Fibroblast of upper back skin (primary cell): ENCODE measurements at places on chromosomes 12 and 14.

DNA sequence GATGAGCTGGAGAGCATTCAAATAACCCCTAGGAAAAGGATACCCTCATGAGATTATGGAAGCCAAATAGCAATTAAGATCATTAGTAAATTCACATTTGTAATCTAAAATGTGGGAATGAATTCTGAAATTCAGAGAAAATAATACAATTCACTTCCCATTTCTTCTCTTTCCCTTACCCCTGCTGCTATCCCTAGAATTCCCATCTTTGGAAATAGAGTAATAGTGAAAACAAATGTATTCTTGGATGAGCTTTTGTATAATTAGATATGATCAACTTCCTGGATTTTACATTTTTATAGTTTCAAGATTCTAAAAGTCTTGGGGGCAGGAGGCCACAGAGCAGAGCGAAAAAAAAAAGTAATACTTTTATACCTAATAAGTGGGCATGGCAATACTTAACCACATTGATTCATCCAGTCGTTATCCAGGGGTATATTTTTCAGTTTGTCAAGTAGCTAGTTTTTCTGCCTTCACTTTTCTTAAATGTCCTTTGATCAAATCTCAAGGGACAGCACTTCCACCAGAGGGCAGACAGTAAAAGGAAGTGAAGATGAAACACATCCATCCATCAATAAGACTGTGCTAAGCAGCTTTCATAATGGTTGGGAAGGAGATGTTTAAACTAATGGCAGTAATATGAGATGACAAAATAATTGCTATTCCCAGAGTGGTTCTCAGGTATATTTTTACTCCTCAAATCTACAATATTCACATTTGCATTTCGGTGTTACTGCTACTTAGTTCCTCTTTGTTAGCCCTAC, 401.3 kb downstream of the DIO2 start:
- peak; percentile 16 for DNase-seq

DNA sequence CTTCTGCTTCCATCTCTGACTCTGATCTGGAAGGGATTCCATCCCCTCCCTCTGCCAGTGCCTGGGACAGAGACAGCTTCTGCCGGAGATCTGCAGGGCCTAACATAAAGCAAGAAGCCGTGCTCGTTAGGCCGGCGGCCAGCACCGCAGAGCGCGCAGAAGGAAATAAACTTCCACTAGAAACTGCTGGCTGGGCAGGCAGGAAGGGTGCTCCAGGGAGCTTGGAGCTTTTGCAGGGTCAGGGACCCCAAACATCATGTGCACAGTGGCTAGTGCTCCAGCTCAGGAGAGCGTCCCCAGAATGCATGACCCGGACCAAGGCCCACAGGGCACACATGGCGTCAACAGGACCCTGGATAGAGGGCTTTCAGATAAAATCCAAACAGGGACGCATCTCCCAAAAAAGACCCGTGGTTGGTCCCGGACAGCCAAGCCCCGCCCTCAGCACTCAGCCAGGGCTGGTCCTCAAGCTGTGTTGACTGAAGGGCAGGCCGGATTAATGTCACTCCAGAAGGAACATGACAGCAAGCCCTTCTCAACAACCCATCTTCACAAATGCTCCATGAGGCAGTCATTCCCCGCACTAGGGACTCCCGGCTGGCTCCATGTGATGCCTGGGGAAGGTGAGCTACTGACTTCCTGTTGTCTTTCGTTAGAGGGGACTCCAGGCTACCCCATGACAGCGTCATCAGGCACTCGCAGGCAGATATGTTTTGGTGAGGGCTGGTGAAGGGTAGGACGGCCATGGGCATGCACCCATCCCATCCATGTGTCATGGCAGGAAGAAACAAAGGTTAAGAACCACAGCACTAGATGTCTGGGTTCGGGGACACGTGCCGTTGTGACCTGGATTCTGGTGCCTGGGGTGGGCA, 121.5 kb downstream of the CALM1 start:
- DNase-seq, result no peak

GRCh38 chr12:67504026-67504425, 144.5 kb upstream of the DYRK2 start:
- no peak for DNase-seq

DNA sequence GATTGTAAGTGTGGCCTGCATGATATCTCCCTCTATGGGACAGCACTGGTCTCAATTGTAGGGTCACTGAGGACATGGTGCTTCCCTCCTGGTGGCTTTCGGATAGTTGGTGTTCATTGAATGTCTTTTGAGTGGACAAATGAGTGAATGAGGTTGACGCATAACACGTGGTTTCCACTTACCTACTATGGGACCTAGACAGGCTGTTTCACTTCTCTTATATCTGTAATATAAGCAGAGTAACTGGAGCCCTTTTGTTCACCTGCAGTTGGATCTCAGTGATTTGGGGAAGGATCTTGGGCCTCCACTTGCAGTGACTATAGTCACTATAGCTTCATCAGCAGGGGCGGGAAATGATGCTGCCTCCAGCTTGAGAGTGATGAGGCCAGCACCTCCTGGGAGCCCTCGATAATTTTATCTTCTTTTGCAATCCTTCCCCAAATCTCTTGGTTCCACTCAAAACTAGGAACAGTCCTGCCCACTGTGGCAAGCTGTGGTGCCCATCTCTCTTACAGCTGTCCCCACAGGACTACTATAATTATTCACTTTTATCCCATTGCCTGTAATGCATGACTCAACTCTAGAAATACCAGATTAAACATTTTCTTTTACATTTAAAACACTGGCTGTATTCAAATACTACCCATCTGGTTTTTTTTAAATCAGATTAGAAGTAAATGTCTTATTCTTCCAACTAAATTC, 242.9 kb downstream of the CHST11 start:
- peak; percentile 33 for DNase-seq

DNA sequence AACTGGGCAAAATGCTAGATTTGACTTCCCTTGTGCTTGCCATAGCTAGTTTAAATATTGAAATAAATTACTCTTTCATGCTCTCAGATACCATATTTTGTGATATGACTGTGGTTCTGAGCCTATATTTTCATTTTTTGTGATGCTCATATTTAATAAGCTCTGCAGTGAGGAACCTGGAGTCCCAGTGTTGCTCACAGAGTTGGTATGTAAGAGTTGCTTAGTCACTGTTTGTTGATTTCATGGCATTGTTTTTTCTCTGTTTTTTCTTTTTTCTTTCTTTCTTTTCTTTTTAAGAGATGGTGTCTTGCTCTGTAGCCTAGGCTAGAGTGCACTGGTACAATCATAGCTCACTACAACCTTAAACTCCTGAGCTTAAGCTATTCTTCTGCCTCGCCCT, 750.5 kb upstream of the TMEM132C start:
- DNase-seq, result peak; percentile 32

DNA sequence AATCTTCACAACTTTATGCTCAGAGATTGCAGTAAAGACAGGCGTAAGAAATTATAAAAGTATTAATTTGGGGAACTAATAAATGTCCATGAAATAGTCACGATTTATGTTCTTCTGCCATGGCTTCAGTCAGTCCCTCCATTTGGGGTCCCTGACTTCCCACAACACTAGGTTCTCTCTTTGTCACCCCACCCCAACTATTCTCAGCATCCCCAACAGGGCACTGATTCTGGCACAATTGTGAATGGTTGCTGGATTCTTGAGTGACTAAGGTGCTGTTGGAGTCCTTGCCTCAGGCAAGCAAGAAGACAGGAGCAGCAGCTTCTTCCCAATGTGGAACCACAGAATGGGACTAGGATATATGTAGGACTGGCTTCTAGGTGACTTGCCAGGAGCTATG, 15.3 kb downstream of the KRT76 start:
- DNase-seq, result no peak

- DNase-seq, result no peak
These were observed 24.7 kb upstream of the DNAAF2 start for GRCh38 chr14:49659526-49660455.

- no peak for DNase-seq
These were observed 199.9 kb downstream of the STXBP6 start for GRCh38 chr14:24850072-24850471.

- no peak for DNase-seq
These were observed 258.3 kb downstream of the FOXN3 start for GRCh38 chr14:89158701-89159100.

DNA sequence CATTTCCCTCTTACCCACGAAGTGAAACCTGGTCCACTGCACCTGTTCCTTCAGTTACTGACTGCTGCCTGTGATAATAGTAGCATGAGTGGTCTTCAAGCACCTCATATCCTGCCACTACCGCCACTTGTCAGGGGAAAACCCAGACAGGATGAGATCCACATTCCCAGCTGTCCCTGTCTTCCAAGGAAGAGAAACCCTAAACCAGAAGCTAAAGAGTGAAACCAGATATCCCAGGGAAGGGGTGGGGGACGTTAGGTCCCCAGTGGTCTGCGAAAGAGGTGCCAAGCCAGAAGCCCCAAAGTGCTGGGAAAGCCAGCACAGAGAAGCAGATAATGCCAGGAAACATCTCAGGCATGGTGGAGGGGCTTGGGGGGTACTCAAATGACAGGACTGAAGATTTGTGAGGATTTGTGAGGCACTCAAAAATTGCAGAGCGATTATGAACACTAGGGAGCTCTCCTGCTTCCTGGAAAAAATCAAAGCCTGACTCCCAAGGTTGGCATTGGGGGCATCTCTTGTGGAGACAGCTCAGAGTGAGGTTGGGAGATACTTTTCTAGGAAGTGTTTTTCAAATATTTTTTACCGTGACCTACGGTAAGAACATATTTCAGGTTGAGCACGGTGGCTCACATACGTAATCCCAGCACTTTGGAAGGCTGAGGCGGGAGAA, 77.9 kb downstream of the TMEM30B start:
- DNase-seq, result no peak

- DNase-seq, result peak; percentile 80
These were observed 77.1 kb upstream of the ACTN1 start for GRCh38 chr14:69055999-69056788.

GRCh38 chr12:132074216-132074615, 69.9 kb downstream of the DDX51 start:
- DNase-seq, result no peak

- DNase-seq, result peak; percentile 63
These were observed 594 bp downstream of the ZCCHC8 start for GRCh38 chr12:122499991-122500684.

DNA sequence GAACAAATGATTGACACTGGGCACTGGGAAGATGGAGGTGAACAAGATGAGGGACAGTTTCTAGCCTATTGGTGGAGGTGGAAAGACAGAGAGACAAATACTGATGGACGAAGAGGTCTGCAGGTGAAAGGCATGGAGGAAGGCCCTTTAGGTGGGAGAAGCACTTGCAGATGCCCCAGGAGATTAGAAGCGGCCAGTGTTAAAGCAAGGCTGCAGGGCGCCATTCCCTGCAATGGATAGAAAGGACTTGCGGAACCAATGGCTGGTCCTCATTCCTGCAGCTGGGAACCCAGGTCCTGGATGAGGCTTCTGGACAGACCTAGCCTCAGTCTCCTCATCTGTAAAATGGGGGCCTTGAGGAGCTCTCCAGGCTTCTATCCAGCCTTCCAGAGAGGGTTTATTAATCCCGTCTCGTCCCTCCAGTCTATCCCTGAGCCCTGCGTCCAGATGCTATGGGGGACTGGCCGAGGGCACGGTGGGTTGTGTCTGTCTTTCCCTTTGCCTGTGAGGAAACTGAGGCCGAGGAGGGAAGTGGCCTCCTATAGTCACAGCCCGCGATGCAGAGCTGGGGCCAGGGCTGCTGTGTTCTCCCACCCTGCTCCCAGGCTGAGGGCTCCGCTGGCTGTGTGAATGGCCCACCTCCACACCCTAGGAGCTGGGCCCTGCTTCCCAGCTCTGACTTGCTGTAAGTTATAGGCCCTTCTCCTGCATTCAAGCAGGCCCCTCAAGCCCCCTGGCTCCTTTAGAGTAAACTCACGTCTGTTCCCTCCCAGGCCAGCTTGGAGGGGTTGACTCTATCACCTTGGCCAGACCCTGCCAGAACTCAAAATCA, 33.0 kb downstream of the CYP46A1 start:
- DNase-seq, result no peak

DNA sequence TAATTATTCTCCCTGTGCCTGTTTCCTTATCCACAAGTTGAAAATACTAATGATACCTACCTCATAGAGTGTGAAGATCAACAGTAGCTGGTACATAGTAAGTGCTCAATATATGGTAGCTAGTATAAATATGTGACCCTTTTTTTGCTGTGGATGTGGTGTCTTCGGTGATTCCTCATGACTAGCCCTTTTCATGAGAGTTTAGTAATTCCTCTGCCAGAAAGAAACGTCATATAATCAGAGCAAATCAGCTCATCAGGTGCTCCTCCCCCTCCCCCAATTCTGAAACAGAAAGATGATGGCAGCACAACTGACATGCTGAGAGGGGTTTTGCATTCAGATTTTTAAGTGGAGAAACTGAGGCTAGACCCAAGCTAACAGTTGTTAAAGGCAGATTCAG, 210.8 kb downstream of the SLC41A2 start:
- DNase-seq, result no peak

DNA sequence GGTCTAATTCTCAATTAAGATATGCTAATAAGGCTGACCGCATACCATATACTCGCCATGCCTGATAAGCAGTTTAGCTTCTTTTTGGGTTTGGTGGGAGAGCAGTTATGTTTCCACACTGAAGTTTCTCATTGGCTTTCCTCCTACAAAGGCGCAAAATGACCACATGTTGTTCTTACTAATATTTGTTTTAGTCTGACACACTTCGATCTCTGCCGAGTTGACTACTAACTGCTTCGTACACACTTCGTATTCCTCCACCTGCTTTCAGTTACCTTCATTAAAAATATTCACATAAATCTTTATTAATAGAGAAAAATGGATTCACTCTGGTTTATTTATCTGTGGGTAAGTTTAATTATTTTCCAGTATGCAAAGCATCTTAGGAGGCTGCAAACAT, 41.7 kb downstream of the EMP1 start:
- DNase-seq, result no peak

GRCh38 chr14:75711105-75711795, 50.2 kb downstream of the TTLL5 start:
- DNase-seq, result peak; percentile 79

DNA sequence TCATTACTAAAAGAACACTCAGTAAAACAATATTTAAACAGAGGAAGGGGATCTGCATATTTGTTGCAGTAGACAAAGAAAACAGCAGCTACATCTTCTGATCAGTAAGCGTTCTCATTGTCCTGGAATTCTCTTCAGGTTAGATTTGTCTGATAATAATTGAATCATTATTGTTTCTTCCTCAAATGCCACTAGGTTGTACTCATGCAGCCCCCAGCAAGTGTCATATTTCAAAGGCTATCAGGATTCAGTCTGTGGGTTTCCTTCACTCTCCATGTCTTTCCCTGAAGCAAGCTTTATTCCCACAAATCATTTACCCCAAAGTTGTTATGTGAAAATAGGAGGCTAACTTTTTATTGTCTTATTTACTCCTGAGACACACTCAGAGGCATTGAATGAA, 14.7 kb downstream of the PIK3C2G start:
- DNase-seq, result peak; percentile 72

- DNase-seq, result no peak
These were observed 8.0 kb upstream of the ACTN1 start for GRCh38 chr14:68986926-68987652.
